ENCODE measurements at places on chromosomes 7 and 10.

GRCh38 chr10:116457488-116457887 lies 29.8 kb downstream of the PNLIPRP3 start:
- DNase-seq: no peak

DNA sequence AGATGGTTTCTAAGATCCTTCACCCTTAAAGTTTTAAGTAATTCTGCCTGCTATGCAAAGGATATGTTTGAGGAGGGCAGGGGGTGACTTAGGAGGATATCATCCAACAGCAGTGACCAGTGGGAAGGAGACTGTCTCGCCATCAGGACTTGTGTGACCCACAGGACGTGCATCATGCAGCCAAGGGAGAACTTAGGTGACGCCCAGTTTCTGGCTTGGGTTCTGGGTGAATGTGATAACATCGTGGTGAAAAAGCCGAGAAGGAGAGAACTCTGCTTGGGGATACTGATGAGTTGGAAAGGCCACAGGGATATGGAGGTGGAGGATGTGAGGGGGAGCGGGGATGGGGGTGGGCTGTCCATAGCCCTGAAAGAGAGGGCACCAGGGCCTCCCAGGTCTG lies 3.8 kb downstream of the WIPI2 start:
- no peak for DNase-seq

- no peak for DNase-seq
Measured at GRCh38 chr10:3867454-3868270, 82.7 kb upstream of the KLF6 start.

DNA sequence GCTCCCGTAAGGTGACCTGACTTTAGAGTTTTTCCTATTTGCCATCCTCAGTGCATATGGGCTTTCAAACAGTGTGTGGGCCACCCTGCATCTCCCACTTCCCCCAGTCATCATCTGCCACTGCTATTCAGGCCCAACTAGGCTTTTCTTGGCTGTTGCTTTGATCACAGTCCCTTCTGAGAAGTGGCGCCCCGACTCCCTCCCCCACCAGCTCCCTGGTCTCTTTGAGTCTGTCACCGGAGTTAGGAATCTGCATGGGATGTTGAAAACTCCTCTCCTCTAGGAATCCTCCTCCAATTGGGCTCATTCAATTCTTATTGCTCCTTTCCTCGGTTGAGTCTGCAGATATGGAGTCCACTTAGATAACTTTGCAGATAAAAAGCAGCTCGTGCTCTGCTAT lies 32.1 kb downstream of the HIF1AN start:
- no peak for DNase-seq

DNA sequence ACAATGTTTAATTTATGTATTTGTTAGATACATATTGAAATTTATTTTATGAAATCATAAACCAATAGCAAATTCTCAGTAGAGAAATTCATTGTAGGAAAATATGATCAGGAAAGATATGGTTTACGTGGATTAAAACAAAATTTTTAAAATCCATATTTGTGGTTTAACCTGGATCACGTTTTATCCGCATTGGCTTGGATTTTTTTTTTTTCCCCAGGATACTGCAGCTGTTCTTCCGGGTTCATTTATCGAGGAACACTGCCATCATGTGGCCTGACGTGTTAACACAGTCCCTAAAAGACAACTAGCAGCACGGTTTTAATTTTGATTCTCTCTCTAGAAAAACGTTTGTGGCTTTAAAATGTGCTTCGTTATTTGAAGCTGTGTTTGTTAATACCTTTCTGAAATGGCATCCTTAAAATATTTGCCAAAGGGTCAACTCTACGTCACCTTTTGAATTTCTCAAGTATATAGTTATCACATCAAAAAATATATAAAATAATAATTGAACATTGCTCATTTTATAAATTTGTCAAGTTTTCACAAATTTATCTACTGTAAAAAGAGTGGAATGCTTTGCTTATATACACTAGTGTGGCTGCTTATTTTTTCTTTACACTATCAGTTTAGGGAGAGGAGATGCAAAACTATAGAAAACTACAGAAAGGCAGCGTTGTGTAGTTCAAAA lies 8.7 kb upstream of the ASB4 start:
- peak; percentile 68 for DNase-seq

DNA sequence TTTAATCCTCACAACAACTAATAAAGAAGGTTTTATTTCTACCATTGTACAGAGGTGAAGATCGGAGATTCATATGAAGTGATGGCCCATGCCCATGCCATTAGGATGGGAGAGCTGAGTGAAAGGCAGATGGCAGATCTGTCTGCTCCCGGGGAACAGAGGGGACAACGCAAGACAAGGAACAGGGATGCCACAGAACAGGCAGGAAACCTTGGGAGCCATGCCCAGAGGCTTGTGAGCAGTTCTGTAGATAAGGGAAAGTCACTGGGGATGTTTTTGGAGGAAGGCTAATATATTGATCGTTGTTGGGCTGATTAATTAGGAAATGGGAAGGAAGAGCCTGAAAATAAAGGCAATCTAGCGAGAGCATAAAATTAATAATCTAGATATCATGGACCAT lies 73.1 kb upstream of the ITGB1 start:
- no peak for DNase-seq

- DNase-seq: no peak
Measured at GRCh38 chr10:16954280-16955030, 137.2 kb upstream of the RSU1 start.

DNA sequence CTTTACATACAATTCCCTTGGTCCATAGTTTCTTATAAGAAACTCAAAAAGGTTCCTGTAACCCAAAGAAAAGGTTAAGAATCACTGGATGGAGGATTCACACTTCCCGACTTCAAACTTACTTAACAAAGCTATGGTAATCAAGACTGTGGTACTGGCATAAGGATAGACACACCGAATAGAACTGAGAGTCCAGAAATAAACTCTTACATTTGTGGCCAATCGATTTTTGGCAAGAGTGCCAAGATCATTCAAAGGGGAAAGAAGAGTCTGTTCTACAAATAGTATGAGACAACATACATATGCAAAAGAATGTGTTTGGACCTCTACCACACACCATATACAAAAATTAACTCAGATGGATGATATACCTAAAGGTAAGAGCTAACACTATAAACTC lies 32.8 kb downstream of the KDM7A start:
- DNase-seq: no peak

DNA sequence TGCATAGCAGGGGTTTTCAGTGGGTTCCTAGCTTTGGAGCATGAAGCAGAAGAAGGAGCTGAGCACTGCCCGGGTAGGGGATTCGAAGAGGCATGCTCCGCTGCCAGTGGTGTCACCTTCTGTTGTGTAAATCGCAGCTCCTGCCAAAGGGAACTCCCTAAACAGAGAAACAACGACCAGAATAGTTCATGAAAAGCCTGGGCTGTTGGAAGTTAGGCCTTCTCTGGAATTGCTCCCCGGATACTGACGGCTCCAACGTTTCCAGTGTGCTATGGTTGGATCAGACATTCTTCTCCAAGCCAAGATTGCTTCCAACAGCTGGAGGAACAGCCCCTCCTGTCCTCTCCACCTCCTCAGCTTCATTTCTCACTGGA lies 546.0 kb upstream of the FZD8 start:
- no peak for DNase-seq
